ENCODE measurements at places on chromosomes 4 and X. TPM values are rescaled to one million over a fixed set of nuclear protein-coding genes. Genes with fewer than 3 reads are reported as not detected.

Gene TLR8
- total RNA-seq = not detected

GRCh38 chr4:112185334-112185733, 40.1 kb downstream of the FAM241A start:
- no peak for DNase-seq

DNA sequence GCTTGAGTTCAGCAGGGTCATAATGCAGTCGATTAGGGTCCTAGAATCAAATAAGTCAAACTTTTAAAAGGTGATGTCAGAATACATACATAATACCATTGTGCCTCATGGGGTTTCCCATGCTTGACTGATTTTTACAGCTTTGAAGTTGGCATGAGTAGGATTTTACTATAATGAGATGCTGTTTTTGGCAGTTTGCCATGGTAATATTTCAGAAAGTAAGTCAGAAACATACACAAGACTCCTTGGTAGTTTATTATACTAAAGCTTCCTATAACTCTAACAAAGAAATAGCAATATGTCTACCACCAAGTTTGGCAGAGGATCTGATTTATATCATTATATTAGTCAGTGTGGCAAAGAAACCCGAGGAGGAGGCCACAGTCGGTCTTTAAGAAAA, 45.2 kb downstream of the PHKA2 start:
- peak; percentile 39 for DNase-seq

DNA sequence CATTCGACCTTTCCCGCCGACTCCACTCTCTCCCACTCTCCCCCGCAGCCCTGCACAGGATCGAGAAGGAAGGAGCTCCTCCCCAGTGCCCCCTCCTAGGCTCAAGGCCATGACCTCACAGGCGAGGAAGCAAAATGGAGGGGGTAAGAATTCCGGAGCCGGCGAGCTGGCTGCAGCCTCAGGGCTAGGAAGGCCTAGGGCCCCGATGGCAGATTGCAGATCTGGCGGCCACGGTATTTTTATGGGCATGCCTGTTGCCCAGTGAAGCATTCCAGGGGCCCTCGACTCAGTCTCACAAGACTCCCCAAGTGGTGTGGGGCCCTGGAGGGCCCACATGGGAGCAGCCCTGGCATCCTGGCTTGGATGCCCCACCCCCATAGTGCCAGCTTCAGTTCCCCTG, 942 bp upstream of the L1CAM start:
- peak; percentile 74 for DNase-seq

- peak; percentile 15 for DNase-seq
These were observed at the start of gene BDH2 for GRCh38 chr4:103099691-103100392. TSS of gene BDH2 (minus strand) at chr4:103099834. CDS start at chr4:103096254, 3,580 bp downstream.

Gene ARMCX2
- 5.2 TPM for total RNA-seq

Measured in PC-9 (cell line).